ENCODE measurements at places on chromosomes 3 and 15.

DNA sequence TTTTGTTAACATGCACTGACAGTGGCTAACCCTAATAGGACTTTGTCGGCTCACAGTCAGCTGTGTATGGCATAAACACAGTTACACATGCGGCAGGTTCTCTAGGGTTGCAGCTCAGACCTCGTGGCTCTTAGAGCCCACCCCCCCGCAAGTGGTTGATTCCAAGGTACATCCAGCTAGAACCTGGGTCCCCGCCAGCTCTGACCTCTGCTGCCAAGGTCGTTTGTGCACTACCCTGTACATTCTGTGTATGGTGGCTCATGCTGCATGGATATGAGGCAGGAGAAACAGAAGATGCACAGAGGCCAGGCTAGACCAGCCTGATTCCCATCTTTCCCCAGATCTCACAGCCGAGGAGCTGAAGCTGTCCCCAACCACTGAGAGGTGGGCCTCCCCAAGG is 25.9 kb downstream of the PRR20G start:
- no peak for DNase-seq

- DNase-seq: no peak
These were observed 19.5 kb downstream of the MRAS start for GRCh38 chr3:138367911-138368310.

- DNase-seq: no peak
These were observed 31.8 kb downstream of the ADAMTS17 start for GRCh38 chr15:100310041-100310405.

DNA sequence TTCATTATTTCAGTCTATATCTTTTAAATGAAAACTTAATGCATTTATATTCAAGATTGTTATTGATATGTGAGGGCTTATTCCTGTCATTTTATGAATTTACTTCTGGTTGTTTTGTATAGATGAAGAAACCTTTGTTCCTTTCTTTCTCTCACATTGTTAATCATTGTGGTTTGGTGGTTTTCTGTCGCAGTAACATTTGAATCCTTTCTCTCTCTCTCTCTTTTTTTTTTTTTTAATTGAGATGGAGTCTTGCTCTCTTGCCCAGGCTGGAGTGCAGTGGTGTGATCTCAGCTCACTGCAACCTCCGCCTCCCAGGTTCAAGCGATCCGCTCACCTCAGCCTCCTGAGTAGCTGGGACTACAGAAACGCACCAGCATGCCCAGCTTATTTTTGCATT is 22.1 kb downstream of the AGBL1 start:
- no peak for DNase-seq

- no peak for DNase-seq
These were observed 107.9 kb upstream of the ATP10A start for GRCh38 chr15:25971053-25971452.

GRCh38 chr15:72112116-72112515 is 5.8 kb downstream of the MYO9A start:
- DNase-seq: no peak

Measured in NCI-H774 (cell line).